A172 (cell line): ENCODE measurements at places on chromosomes 12 and 14.

- peak; percentile 45 for DNase-seq
Observed at GRCh38 chr12:27284751-27285150, 40.7 kb downstream of the STK38L start.

- DNase-seq: peak; percentile 63
Observed at GRCh38 chr14:103144085-103144484, 20.8 kb downstream of the TNFAIP2 start.

GRCh38 chr12:31308116-31308515 is 17.8 kb downstream of the SINHCAF start:
- no peak for DNase-seq

DNA sequence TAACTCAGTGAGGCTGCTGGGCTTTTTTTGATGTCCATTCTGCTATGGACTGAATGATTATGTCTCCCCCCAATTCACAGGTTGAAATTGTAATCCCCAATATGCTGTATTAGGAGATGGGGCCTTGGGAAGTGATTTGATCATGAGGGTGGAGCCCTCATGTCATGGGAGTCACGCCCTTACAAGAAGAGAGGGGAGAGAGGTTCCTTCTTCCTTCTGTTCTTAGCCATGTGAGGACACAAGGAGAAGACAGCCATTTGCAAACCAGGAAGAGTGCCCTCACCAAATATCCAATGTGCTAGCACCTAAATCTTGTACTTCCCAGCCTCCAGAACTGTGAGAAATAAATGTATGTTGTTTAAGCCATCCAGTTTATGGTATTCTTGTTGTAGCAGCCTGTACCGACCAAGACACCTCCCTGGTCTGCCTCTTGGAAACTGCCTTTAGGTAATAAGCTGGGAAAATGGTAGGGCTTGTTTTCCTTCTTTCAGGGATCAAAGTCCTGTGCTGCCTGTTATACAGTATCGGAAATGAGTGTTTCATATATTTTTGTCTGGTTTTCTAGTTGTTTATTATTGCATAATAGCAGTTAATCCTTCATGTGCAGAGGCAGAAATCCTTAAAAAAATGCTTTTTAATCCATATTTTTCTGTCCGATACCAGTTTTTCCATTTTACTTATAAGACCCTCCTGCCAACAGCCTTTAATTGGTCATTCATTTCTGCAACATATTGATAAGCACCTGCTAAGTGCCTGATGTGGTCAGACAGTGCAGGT is 16.3 kb downstream of the BORCS5 start:
- DNase-seq: no peak

DNA sequence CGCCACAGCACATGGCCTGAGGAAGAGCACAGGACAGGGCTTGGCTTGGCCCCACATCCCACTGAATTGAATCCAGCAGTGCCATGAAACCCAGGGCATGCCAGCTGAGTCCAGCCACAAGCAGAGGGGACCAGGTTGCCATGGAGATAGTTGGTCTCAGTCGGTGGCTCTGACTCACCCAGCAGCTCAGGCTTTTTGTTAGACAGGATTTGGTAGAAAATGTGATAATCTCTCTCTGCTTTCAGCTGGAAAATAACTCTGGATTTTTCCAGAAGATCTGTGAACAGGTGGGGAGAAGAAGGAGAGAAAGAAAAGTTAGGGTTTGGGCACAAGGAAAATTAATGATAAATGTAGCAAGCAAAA is 4.8 kb downstream of the MYH7 start:
- DNase-seq: peak; percentile 31

- DNase-seq: no peak
Observed at GRCh38 chr12:49322367-49322707, 718 bp upstream of the TROAP start.

- DNase-seq: no peak
Observed at GRCh38 chr12:66152732-66153131, 17.1 kb downstream of the TMBIM4 start.

DNA sequence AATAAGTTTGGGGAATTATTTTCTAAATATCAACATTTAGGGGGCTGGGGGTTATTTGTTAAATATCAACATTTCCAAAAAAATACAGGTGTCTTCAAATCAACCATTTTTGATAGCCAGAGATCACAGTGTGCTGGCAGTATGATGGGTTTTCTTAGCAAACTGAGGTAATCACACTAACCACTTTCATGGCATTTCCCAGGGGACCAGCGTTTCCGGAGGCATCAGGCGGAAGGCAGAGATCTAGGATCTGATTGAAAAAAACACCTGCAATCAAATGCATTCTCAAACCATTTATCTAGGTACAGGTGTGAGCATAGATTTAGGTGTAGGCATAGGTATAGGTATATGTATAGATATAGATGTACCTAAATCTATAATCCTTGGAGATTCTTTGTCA is 34.6 kb downstream of the GLRX5 start:
- DNase-seq: no peak

DNA sequence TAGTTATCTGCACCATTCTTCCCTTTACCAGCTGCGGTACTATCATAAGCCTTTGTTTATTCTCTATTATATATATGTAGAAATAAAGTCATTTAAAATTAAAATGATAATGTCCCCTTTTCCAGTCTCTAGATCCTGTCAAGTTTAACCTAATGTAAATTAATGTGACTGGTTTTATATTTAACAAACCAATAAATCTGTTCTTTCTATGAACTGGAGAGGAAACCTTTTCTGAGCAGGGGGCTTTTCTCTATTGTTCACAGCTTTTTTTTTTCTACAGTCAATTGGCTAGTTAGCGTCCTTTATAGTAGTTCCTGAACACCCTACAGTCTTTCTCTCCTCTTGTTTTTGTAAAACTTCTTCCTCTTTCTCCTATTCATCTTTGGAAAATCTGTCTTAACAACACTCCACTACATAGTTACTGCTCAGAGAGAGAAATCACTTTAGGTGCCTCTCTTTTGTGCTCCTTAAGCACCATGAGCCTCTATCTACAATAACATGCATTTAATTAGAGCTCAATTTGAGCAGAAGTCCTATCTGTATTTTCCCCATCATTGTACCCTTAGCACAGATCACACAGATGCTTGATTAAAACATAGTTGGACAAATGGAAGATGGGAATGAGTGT is 332.6 kb upstream of the SYT1 start:
- DNase-seq: no peak

GRCh38 chr12:132717011-132717410 is 6.4 kb downstream of the PGAM5 start:
- no peak for DNase-seq

DNA sequence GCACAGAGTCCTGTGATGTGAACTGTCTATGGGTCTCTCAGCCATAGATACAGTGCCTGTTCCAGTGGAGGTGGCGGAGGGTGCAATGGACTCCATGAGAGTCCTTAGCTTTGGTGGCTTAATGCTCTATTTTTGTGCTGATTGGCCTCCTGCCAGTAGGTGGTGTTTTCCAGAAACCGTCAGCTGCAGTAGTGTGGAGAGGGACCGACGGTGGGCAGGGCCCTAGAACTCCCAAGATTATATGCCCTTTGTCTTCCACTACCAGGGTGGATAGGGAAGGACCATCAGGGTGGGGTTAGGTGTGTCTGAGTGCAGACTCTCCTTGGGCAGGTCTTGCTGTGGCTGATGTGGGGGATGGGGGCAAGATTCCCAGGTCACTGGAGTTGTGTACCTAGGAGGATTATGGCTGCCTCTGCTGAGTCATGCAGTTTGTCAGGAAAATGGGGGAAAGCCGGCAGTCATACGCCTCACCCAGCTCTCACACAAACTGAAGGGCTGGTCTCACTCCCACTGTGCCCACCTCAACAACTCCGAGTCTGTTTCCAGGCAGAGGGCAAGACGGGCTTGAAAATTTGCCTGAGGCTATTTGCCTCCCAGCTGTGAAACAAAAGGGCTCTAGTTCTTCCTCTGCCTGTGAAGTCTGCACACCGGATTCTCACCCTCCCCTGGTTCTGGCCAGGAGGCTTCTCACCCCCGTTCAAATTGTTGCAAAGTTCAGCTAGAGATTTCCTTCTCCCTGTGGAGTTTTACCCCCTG is 24.9 kb upstream of the ZDHHC17 start:
- no peak for DNase-seq

DNA sequence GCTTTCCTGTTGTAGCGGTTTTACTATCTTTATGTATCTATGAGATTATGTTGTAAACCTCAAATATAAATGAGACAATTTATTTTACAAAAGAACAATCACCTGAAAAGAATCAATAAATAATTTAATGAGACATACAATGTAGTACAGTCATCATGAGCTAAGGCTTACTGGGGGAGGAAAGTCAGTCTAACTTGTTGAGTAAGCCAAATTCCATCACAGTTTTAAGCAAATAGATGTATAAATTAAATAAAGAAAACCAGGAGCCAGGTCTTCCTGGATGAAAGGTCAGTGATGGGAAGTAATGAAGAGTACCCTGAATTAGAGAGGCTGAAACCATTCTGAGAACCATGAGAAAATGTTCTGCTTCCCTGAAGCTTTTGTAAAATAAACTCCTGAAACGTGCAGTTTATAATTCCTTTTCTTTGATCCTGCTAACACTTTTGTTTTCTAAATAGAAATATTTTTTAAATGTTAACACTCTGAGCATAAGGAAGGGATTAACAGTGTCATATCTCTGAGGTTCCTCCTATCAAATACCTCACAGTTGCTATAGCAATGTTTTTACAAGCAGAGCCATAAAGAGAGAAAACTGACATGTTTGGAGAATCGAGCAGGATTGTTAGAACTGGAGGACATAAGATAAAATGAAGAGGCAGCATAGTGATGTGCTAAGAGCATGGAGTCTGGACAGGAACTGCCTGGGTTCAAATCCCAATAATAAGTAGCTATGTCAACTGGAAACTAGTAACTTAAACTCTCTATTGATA is 444.9 kb upstream of the FOXG1 start:
- DNase-seq: no peak

DNA sequence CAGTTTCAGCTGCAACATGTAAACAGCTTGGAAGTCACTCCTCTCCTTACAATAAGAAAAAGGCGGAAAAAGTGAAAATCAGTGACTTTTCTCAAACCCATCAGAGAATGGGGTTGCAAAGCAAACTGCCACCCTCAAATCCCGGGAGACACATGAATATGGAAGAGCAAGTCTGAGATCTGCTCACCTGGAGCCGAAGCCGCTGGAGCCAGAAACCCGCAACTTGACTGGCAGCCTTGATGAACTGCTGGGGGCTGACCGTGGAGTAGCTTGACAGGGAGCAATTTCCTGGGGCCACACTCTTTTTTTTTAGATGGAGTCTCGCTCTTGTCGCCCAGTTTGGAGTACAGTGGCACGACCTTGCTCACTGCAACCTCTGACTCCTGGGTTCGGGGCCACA is 208.2 kb downstream of the KIF26A start:
- no peak for DNase-seq

GRCh38 chr12:127254420-127254955 is 1012.5 kb upstream of the TMEM132C start:
- no peak for DNase-seq

GRCh38 chr12:64714551-64714968 is 44.6 kb downstream of the GNS start:
- DNase-seq: no peak

DNA sequence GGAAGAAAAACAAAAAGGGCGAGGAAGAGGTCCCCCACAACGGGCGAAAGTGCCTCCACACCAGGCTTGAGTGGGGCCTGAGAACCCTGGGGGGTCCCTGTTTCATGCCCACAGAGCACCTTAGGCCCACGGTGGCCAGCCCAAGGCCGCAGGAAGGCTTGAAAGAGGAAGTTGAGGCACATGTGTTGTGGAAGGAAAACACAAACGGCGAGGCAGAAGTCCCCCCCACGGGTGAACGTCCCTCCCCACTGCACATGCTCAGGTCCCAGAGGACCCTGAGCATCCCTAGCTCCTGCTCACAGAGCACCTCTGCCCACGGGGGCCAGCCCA is 371.5 kb downstream of the ALG10 start:
- no peak for DNase-seq

DNA sequence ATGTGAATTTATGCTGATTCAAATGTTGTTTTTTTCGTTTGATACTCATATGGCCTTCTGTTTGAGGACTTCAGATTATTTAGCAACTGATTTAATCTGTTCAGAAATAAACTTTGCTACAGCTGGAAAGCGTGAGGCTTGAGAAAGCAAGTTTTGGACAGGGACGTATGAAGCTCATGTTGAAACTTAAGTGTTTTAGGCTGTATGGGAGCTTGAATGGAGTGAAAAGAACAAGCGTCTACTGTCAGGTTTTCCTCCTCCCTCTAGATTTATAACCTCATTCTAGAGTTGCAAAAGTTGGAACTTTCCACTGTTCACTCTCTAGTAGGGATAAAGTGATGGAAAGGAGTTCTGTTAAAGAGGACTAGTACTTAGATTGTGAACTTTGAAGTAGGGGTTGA is 1.0 kb downstream of the PRPF39 start:
- no peak for DNase-seq

- no peak for DNase-seq
Observed at GRCh38 chr14:74425525-74426201, 347 bp downstream of the SYNDIG1L start.

GRCh38 chr12:19525274-19525673 is 86.0 kb downstream of the AEBP2 start:
- DNase-seq: no peak

- no peak for DNase-seq
Observed at GRCh38 chr14:30791522-30792351, 82.6 kb upstream of the COCH start.

DNA sequence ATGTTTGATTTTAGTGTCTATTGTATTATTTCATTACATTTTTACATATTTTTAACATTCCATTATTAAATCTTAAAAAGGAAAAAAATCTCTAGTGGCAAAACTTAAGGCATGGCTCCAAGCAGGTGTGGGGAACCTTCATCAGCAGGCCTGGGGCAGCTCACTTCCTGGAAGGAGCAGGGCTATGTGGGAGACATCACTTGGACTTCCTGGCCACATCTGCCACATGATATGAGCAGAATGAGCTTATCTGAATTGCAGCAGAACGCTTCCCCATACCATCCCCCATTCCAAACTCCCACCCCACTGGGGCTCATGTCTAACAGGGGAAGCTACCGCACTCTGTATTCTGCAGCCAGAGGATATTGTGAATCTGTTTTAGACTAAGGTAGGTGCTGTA is 35.0 kb upstream of the KCNA1 start:
- DNase-seq: no peak

DNA sequence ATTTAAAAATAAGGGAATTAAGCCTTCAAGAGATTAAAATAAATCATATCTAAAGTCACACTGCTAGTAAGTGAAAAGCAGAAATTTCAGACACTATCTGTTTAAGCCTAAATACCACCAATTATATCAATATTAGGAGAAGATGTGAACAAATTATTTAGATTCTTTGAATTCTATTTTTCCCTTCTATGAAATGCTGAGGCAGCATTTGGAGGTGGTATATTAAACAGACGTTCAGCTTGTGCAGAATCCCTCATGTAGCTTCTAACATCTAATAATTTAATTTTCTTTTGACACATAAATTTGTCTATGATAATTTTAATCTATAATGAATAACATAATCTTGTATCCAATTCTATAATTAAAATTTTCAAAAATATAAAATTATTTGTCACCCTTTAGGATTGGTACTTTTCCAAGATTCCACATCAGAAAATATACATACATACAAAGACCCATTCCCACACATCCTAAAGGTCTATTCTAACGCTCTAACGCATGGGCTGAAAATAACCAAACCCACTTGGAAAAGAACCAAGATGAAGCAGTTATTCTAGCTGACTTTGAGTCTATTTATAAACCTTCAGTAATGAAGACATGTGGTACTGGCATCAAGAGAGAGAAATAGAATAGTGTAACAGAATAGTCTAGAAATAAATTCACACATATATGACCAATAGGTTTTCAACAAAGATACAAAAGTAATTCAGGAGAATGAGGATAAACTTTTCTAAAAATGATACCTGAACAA is 751.8 kb downstream of the GALC start:
- no peak for DNase-seq
